ENCODE measurements at places on chromosomes 16 and 17.

- DNase-seq = no peak
These were observed 277.9 kb upstream of the MON1B start for GRCh38 chr16:76913046-76913445.

GRCh38 chr17:47802341-47803022 is 19.1 kb downstream of the OSBPL7 start:
- DNase-seq = peak; percentile 59

- DNase-seq = peak; percentile 26
These were observed 7.2 kb downstream of the SOCS7 start for GRCh38 chr17:38358586-38359513.

- DNase-seq = no peak
These were observed 13.5 kb upstream of the SMIM5 start for GRCh38 chr17:75619506-75620431.

- no peak for DNase-seq
These were observed 88.4 kb upstream of the CIBAR2 start for GRCh38 chr16:85200471-85201278.

- DNase-seq = no peak
These were observed 7.0 kb upstream of the SPATA20 start for GRCh38 chr17:50539762-50540559.

GRCh38 chr16:67957622-67958021 is 10.8 kb downstream of the SLC12A4 start:
- DNase-seq = peak; percentile 0

GRCh38 chr16:12685806-12686205 is 117.9 kb downstream of the CPPED1 start:
- no peak for DNase-seq

DNA sequence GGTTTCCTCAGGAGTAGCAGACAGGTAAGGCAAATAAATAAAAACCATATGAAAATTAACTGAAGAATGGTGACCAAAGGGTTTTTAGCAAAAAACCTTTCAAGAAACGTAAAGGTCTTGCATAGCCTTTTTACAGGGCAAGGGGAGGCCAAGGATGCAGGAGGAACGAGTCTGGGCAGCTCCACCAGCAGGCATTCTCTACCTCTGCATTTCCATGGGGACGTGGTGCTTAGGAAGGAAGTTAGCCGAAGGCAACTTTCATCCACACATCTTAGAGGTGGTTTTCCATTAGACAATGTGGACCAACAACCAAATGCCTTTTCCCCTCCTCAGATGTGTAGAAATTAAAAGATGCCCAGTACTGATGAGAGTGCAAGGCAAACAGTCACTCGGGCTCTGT is 20.7 kb downstream of the TOM1L2 start:
- DNase-seq = no peak

GRCh38 chr17:68734931-68735330 is 133.8 kb upstream of the FAM20A start:
- peak; percentile 88 for DNase-seq

GRCh38 chr17:37642681-37643080 is 565 bp downstream of the DDX52 start:
- peak; percentile 44 for DNase-seq

DNA sequence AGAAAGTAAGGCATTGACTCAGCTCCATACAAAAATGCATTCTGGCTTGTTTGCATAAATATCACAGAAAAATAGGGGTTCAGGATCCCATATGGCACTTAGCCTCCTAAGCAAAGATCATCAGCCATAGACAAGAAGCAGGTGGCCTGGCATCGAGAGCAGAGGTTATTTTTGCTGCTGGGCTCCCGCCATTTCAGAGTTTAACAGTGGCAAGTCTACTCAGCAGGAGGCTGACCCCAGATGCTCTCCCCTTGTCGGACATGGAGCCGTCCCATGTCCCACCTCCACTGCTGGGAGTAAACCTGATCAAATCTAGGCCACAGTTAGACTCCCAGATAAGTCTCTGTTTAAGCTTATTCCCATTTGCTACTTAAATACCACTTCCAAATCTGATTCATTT is 269.1 kb downstream of the FTO start:
- DNase-seq = peak; percentile 25
